ENCODE measurements at places on chromosomes 2 and 18. TPM values are rescaled to one million over a fixed set of nuclear protein-coding genes. Genes with fewer than 3 reads are reported as not detected.
A peak's percentile ranks its signal among the peaks of the same experiment; 100 is the strongest.

Gene GPR155
- total RNA-seq = 4.1 TPM

Gene ANKRD53
- 0.26 TPM for total RNA-seq

Gene PAX8
- 3.5 TPM for total RNA-seq

Gene FIGN
- total RNA-seq = 0.91 TPM

Gene CEP68
- total RNA-seq = 24.1 TPM

Gene RNF138
- total RNA-seq = 21.9 TPM

DNA sequence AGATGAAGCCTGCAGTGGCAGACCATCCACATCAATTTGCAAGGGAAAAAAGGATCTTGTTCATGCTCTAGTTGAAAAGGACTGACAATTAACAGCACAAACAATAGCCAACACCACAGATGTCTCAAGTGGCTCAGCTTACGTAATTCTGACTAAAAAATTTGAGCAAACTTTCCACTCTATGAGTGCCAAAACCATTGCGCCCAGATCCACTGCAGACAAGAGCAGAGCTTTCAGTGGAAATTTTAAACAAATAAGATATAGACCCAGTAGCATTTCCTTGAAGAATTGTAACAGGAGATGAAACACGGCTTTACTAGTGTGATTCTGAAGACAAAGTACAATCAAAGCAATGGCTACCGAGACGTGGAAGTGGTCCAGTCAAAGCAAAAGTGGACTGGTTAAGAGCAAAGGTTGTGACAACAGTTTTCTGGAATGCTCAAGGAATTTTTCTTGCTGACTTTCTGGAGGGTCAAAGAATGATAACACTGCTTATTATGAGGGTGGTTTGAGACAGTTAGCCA is 12.0 kb upstream of the ZNF396 start:
- no peak for DNase-seq

GRCh38 chr2:235006986-235007385 is 55.2 kb downstream of the SH3BP4 start:
- no peak for DNase-seq

DNA sequence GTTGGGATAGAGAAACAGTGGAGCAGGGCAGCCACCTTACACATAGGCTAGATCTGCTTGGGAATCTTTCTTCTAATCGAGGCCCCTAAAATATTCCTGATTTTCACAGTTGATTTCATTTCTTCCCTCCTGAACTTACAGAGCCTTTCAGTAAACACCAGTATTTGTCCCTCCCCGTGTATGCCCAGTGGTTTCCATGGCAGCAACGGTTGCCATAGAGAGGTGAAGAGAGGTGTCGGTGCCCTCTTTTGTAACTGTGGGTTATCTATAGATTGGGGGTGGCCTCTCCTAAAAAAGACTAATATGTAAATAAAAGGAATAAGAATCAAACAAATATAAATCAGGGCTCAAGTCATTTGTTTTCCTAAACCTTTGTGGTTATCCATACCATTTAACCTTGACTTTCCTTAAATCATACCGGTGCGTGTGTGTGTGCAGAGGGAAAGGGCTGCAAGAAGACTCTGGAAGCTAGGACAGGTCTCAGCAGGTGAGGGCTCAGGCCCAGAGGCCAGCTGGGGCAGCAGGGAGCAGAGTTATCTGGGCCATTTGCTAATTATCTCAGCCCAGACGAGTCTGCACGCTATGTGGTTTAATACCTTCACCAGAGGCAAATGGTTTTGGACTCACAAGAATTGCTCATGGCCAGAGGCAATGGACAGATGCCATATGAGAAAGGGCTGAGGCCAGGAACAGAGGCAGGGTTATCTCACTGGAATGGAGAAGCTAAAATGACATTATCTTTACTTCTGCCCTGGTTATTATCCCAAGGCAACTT is 35.5 kb downstream of the LIPG start:
- no peak for DNase-seq

- DNase-seq = no peak
These were observed 24.1 kb downstream of the GLI2 start for GRCh38 chr2:120759543-120760331.

GRCh38 chr2:158009399-158009798 is 92.3 kb upstream of the UPP2 start:
- no peak for DNase-seq

DNA sequence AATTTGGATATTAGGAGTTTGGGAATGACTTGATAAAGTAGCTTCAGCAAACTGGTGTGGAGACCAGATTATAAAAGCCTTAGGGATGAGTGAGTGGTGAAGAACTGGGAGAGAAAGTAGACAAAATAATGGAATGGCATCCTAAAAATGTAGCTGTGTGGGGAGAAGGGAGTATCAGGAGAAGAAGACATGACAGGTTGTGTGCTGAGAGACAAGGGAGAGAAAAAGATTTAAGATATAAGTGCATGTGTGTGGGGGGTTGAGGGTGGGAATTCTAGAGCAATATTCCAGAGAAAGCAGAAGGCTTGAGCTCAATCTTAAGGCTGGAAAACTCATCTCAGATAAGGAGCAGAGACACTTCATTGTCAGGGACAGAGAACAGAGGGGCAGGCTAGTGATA is 159.5 kb downstream of the HNMT start:
- DNase-seq = no peak

DNA sequence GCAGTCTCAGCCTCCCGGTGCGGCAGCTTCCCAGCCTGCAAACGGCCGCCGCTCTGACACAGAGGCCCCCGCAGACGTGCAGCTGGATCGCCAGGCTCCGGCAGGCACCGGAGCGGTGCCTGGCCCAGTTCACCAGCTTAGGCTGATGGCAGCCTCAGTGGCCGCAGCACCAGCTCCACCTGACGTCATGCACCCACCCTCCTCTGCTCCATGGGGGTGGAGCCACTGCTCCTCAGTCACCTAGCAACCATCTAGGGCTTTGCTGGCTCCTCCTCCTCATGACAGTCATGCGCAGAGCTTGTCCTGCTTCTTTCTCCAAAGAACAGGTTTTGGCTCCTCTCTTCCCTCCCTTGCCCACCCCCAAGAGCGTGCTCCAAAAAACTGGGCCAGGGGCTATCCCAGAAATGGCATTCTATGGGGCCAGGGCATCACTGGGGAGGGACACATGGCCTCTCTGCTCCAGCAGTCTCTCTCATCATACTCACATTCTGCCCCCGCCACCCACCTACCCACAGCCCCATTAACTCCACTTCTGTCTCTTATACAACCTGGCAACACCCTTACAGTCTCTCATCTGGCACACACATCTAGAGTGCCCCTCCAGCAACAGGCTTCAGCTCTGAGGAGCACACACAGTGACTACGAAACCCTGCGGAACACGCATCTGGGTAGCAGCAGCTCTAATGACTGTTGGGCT is 5.5 kb downstream of the DCTN1 start:
- peak; percentile 70 for DNase-seq

GRCh38 chr2:41399437-41400087 is 648.3 kb upstream of the PKDCC start:
- no peak for DNase-seq

DNA sequence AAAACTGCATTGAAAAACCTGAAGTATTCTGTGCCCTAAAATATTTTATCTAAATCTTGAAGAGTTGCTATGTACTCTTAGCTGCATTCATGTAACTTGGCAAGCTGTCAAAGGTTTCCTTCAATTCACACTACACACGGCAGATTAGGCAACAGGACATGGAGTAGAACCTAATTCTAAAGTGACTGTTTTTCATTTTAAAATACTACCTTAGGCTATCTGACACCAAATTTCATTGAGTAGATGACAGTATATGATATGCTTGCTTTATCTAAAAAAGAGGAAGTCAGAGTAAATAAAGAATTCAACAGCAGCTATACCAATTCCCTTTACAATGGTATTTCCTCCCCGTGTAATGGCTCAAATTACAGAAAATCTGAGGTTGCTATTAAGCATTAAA is 45.4 kb downstream of the EXOC6B start:
- no peak for DNase-seq

- no peak for DNase-seq
These were observed 487.4 kb downstream of the ADCYAP1 start for GRCh38 chr18:1392046-1392445.

DNA sequence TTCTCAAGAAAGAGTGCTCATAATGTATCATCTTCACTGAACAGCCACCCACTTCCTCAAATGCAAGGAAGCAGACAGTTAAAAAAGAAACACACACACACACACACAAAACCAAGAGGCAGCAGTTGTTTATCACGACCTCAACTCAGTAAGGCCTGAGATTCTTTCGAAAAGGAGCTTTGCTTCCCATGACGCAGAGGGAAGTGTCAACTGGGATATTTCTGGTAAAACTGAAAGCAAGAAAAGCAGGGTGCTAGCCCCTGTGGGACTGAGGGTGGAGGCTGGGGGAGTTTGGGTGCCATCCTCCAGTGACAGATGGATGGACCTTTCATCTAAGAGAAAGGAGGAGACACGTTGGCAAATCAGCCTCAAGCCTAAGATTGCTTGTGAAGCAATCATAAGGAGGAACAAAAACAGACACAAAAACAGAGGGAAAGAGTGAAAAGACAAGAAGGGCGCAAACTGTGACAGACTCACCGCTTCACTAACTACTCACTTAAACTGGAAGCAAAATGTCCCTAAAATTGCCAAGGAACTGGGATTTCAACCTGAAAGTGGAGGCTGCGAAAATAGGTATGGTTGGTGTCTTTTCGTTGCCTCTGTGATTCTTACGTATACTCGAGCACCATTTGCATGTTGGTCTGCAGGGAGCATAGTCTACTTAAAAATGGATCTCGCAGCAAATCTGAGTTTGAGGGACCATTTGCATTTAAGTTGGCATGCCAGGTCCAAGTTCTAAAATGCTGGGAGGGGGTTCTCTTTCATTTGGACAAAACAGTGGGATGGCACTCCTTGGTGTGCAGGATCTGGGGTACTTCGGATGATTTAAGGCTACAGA is at the start of gene ARHGAP25:
Gene ARHGAP25 (plus strand): TSS at position 124 of the 838 bp plus-strand sequence. CDS start 389 bp downstream, at position 513.
- DNase-seq = no peak

DNA sequence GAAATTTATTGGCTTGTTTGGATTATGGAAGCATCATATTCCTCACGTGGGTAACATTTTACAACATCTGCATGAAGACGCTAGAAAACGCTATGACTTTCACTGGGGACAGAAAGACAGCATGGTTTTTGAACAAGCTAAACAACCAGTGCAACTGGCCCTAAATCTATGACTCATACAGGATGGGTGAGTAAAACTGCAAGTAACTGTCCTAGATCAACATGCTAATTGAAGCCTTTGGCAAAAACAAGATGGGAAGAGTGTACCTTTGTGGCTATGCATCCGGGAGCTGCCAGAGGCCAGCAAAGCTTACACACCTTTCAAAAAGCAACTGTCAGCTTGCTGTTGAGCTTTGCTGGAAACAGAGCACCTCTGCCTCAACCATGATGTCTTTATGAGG is 1096.0 kb upstream of the DDX18 start:
- no peak for DNase-seq

GRCh38 chr2:190858817-190859216 is 21.8 kb upstream of the GLS start:
- no peak for DNase-seq

- DNase-seq = no peak
These were observed 48.5 kb upstream of the MCFD2 start for GRCh38 chr2:46963941-46964673.

DNA sequence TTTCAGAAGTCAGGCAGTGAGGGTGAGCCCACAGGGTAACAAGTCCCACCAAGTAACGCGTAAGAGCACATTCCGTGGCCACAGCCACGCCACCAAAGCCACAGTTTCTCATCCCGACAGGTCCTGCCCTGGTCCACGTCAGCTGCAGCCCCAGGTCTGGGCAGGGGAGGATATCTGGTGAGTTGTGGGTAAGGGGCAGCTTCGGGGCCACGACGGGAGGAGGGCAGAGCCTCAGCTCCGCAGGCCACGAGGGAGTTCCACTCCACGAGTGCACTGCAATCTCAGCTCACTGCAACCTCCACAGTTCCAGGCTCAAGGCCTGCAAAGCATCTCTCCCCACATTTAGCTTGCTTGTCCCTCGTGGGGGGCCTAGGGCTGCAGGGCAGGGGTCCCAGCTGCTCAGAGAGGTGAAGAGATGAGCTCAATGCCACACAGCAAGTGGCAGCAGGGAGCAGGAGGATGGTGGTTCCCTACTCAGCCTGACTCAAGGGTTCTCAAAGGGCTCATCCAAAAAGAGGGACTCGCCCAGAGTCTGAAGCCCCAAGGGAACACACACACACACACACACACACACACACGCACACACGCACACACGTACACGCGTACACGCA is 12.5 kb downstream of the SNORC start:
- no peak for DNase-seq

GRCh38 chr2:193566276-193566675 is 1371.5 kb upstream of the TMEFF2 start:
- no peak for DNase-seq

DNA sequence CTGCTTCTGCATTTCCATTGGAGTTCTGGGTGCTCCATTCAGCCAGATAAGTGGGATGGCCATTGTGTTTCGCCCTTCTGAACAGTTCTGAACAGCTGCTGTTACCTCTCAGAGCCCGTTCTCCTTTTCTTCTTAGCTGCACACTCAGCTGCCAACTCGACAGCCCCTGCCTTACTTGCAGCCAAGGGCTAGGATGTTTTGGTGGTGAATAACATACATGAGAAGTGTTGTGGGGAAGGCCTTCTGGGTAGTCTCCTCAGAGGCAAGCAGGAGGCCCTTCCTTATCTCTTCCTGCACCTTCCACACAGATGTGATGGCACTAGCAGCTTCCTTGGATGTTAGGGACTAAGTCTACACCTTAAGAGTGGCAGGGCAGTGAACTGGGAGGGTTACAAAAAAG is 138.4 kb upstream of the NOSTRIN start:
- no peak for DNase-seq

DNA sequence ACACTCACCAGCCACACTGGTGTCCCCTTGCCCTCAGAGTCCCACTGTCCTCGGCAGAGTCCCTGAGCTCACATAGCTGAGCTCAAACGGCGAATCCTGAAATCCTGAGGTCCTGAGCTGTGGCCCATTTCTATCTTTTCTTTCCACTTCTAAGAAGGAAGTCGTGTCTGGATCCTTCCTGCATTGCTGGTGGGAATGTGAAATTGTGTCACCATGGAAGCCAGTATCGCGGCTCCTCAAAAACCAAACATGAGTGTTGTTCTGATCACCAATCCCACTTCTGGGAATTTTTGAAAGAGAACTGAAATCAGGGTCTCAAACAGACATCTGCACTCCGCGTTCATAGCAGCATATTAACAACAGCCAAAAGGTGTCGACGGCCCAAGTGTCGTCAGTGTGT is 244.7 kb downstream of the EIPR1 start:
- no peak for DNase-seq

DNA sequence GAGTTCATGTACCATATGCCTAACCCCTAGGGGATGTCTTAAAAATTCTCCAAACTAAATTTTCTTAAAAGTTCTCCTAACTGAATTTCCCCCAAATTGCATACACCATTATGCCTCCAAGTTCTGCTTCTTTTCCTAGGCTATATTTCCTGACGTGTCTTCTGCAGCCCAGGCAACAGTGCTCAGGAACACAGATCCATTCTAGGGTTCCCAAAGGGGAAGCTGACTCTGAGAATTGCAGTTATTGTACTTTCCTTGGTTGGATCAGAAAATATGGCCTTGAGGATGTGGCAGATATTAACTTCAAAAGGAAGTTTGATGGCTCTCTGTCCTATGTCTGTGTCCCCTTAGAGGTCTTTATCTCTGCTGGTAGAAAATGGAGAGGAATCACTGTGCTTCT is 124.3 kb downstream of the TMEM17 start:
- DNase-seq = no peak

- DNase-seq = no peak
These were observed 271.7 kb upstream of the FSIP2 start for GRCh38 chr2:185466915-185467314.

- no peak for DNase-seq
These were observed 29.6 kb downstream of the CELF4 start for GRCh38 chr18:37535968-37536367.

GRCh38 chr2:65876114-65876513 is 443.7 kb upstream of the SPRED2 start:
- no peak for DNase-seq
